Epithelial cell of proximal tubule (primary cell): ENCODE measurements at places on chromosomes 3 and 15.
A peak's percentile ranks its signal among the peaks of the same experiment; 100 is the strongest.

GRCh38 chr3:169750665-169751064, 14.2 kb downstream of the TERC start:
- DNase-seq = no peak

GRCh38 chr3:189570916-189571315, 60.3 kb upstream of the TP63 start:
- DNase-seq = no peak

DNA sequence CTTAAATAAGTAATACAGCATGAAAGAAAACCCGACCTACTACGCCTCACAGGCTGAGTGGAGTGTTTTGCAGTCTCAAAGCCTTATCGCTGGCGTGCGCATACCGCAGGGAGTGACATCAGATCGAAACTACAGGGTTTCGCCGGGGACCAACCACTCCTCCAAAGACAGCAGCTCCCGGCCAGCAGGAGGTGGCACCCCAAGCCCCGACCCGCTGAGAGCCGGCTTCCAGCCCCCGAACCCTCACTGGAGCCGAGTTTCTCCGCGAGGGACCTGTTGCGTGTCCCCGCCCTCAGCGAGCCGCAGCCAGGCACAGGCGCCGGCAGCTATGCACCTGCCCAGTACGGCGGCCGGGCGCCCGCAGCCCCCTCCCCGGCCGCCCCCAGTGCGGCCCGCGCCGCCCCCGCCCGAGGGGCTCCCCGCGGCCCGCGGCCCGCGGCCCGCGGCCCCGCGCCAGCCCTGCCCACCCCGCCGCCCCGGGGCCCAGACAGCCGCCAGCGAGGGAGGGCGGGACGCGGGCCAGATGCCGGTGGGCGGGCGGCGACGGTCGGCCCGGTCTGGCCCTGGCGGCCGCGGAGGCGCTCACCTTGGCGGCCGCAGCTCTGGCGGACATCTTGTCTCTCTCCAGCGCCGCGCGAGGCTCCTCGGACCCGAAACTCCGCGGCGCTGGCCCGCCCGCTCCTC, 710 bp downstream of the TJP1 start:
- DNase-seq = peak; percentile 55

GRCh38 chr15:49989498-49989897, 129.5 kb downstream of the ATP8B4 start:
- no peak for DNase-seq
